ENCODE measurements at places on chromosomes 3 and 15.

DNA sequence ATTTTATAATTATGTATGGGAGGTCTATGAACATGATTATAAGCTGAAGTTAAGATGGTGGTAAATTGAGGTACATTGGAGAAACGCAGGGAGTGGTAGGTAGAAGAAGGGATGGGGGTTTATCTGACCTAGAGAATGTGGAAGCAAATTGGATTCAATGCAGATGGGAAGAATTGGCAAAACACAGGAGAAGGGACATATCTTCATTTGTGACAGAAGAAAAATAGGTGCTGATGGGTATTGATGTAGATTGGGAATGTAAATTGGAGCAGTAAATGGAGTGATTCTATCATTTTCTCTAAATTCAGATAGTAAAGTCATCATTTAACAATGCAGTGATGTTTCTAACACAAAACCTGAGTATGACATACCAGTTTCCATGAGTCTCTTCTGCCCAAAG is 39.7 kb upstream of the AADAC start:
- DNase-seq, result no peak

- DNase-seq, result no peak
Measured at GRCh38 chr3:9101286-9101685, 138.0 kb upstream of the RAD18 start.

DNA sequence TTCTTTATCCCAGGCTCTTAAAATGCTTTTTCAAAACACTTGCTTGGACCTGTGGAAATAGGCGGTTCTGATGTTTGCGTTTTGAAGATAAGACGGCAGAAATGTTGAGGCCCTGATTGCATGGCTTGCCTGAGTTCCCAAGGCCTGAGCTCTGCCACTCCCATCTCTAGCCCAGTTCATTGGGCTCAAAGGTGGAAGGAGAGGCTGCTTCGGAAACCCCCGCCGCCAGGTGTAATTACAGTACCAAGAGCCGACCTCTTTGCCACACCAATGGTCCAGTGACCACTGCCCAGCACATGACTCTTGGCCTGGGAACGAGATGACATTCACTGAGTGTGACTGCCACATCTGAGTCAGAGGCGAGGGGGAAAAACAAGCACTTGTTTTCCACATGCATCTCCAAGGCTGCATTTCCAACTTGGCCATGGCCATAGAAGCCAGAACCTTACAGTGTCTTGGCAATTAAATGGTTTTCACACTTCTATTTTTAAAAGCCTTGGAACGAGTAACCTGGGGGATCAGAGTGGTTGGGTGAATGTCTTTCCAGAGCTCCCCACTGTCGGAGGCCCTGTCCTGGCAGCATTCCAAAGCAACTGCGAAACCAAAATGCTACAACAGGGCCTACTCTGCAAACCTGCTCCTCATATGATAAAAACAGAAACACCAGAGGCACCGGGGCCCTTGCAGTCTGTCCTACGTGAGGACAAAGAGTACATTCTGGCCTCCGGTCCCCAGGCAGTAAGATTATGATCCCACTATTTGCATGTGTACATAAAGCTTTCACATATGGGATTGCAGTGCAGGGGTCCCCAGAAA is 63.8 kb upstream of the CGNL1 start:
- no peak for DNase-seq

DNA sequence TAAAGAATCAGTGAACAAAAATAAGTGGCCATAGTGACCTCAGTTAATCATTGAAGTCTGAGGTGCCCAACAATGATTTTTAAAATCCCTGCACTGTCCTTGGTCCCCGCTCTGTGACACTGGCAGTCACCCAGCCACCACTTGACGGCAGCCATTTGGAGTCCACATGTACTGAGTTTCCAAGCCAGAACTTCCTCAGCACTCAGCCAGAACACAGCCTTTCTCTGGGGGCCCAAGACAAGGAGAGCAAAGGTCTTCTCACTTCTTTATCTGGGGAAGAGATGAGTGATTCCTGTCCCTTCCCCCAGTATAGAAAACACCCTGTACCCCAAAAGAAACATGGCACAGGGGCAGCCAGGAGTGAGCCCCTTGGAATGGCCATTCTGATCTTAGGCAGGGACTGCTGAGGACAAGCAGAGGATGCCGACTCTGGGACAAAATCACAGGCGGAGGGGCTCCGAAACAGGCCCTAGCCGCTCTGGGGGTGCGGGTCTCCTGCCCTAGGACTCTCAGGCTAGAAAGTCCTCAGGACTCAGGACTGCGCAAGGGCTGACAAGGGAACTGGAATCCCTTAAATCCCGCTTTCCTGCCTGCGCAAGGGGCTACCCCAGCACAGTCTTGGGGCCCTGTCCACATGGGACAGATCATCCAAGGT is 12.8 kb downstream of the PAK6 start:
- no peak for DNase-seq

GRCh38 chr3:10253731-10254130 is 5.5 kb downstream of the TATDN2 start:
- DNase-seq, result no peak
